ENCODE measurements at places on chromosomes 3 and 15.
A peak's percentile ranks its signal among the peaks of the same experiment; 100 is the strongest.

- peak; percentile 15 for DNase-seq
Measured at GRCh38 chr3:11558002-11558401, 85.7 kb downstream of the VGLL4 start.

DNA sequence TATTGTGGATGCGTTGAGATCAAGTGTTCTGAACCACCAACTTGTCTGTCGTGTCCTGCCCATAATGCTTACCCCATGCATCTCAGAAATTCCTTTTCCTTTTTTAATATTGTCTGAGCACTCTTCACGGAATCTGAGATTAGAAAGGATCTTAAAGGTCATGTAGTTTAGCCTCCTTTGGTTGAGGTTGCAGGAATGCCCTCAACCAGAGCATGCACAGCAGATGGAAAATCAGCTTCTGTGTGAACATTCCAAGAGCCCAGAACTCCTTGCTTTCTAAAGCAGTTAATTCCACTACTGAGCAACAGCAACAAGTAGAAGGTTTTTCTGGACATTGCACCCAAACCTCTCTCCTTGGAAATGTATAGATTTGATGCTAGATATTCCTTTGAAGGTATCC, 153.7 kb downstream of the TPRG1 start:
- DNase-seq = no peak

- peak; percentile 20 for DNase-seq
Measured at GRCh38 chr3:38054499-38055001, 15.5 kb downstream of the DLEC1 start.

DNA sequence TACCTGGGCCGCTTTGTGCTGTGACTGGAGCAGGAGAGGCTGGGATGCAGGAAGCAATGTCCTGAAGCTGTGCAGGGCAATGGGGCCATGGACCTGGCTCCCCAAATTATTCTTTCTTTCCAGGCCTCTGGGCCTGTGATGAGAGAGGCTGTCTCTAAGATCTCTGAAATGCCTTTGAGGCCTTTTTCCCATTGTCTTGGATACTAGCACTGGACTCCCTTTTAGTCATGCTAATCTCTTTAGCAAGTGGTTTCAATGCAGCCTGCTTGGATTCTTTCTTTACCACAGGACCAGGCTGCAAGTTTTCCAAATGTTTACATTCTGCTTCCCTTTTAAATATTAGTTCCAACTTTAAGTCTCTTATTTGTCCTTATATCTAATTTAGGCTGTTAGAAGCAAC, 64.8 kb upstream of the SGO1 start:
- DNase-seq = no peak

- no peak for DNase-seq
Measured at GRCh38 chr3:12643010-12643380, 20.9 kb downstream of the RAF1 start.

DNA sequence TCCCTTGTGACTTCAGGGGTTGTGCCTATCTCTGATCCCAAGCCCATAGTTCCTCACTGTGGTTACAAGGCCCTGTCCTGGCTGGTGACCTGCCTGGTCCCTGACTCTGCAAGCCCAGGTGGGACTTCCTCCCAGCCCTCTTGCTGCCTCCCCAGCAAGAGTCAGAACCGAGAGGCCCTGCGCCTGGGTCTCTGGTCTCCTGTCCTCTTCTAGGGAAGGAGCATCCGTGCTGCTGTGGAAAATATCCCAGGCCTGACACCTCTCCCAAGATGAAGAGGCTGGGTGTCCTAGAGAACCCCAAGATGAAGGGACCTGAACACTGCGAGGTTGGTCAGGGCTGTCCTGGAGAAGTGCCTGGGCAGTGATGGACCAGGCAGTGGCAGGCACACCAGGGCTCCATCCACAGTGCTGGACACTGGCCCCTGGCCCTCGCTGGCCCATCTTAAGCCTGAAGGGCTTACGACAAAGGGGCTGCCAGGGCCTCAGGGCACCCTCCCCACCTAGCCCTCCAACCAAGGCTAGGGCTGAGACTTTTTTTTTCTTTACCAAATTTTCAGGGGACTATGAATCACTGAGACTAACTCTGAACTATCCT, 32.7 kb downstream of the PTH1R start:
- DNase-seq = no peak

GRCh38 chr15:29062179-29062591, 176.4 kb downstream of the APBA2 start:
- DNase-seq = no peak

GRCh38 chr3:166522017-166522416, 684.8 kb upstream of the BCHE start:
- DNase-seq = no peak

DNA sequence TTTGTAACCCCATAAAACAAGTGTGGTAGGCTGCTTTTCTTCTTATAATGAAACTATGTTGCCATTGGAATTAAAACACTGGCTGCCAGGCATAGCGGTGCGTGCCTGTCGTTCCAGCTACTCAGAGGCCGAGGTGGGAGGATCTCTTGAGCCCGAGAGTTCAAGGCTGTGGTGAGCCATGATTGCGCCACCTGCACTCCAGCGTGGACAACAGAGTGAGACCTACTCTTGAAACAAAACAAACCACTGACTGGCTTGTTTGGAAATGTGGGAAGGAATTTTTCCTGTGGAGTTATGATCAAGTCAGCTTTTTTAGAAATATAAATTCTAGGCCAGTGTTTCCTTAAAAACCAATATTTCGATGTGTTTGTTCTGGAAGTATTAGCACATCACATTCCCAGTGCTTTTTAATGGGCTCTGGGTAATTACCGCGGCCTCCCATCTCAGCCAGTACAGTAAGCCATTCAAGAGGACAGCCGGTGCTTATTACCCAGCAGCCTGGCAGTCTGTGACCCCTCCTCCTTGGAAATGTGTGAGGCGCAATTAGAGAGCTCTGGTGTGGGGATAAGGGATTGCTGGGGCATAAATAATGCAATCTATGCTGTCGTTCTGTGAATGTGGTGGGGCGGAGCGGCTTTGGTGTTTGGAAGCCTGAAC, 58.3 kb upstream of the TRAK1 start:
- no peak for DNase-seq

DNA sequence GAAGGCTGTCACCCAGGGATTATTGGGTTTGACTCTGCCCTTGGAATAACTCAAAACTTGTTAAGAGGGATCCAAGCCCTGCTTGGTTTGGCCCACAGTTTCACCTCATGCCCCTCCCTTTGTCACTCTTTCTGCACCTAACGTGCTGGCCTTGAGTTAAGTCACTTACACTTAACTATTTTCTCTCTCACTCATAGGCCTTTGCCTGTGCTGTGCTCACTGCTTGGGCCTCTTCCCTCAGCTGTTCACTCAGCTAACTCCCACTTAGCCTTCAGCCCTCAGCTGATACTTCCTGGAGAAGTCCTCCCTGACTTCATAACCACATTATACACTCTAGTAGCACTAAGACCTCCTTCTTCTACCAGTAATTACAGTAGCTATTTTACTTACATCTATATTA, 133.3 kb downstream of the CMSS1 start:
- no peak for DNase-seq

GRCh38 chr3:128316481-128316891, 150.2 kb downstream of the DNAJB8 start:
- peak; percentile 51 for DNase-seq

DNA sequence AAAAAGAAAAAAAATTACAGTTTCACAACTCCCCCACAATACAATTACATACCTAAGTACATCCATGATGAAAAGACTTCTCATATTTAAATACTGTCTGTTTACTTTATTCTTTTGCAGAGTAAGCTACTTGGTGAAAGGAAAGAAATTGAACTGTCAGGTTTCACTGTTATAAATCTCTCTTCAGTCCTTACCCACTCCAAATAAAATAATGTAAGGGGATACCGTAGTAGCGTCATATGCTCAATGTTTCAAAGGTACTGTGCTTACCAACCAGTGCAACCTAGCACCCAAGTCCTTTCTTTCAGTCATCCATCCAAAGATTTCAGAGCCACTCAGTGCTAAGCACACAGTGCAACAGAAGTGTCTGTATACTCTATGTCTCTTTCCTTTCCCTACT, 13.4 kb downstream of the GSK3B start:
- DNase-seq = no peak

DNA sequence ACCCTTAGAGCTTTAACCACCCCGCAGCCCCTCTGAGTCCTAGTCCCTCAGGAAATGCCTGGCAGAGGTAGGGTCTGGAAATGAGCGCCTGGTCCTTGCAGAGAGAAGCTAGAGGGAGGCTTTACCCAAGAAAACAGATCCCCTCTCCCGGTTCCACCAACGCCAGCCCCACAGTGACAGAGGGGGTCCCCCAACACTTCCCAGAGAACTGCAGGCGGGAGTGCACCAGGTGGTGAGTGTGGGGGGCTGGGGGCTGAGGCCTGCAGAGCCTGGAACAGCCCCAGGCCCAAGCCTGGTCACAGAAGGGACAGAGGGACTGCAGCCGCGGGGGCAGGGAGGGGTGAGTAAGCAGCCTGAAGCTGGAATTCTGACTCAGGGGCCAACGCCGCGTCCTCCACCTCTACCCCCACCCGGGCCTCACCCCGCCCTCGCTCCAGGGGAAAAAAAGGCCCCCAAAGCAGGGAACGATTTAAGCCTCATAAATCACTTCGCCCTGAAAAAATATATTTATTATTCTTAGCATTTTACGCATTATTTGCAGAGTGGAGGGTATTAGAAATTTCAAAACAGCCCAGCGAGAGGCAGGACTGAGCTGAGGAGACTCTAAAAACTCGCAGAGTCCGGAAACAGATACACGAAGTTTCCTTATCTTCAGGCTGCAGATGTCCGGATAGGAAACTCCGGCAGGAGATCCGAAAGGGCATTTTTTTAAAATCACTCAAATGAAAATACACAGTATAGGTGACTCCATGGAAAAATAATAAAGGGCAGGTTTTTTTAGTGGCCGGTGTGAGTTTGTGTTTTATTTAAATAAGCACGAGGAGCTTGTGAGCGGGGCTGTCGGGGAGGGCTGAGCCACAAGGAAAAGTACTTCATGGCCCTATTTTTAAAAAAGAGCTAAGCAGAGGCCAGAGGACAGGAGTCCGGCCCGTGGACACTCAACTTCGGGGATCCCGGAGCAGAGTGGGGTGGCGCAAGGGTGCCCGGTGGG, 10.0 kb downstream of the GATA2 start:
- DNase-seq = no peak

DNA sequence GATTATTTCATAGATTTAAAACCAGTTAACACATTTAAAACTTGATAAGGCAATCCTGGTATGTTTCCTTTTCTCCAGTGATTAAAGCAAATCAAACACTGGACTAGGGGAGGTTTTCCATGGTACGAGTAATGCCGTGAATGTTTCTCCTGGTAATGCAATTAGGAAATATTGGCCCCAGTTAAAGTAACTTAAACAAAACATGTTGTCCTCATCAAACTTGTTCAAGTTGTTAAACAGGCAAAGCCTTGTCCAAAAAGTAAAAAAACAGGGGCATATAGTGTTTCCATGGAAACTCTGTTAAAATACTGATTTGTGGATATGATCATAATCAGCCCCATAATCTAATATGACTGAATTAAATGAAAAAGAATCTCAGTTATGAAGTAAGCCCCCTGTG, 13.1 kb upstream of the LRTM1 start:
- DNase-seq = no peak

DNA sequence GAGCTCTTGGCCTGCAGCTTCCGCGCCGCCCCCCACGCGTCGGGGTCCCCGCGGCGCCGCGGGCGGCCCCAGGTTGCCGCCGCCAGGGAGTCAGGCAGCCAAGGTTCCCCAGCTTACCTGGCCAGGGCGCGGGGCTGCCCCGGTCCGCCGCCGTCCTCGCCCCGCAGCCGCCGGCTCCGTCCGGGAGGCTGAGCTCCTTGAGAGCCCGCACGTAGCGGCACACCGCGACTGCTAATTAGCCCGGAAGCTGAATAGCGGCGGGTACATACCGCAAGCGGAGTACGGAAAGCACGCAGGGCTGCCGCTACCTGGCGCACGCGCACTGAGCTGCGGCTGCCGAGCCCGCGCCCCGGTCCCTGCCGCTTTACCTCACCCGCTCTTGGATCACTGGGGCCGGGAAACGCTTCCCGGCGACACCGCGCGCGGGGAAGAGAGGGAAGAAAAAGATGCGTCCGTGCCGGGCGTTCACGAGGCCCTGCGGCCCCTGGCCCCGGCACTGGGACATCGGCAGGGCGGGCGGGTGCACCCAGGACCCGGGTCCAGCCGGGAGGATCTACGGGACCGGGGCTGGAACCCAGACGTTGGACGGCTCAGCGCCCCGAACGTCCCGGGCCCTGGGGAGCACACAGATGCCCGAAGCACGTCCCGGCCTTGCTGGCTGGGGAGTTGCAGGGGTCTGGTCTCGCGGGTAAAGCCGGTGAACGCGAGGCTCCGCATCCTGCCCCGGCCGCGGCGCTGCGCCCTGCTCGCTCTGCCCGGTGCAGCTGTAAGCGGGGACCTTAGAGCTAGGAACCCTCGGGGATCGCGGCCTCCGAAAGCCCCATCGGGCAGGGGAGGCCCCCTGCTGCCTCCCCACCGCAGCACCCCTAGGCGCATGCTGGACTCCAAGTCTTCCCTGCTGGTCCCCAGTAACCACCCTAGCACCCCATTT, at the start of gene GOLGA8B:
TSS of gene GOLGA8B (minus strand) at position 253 of the 931 bp plus-strand sequence. CDS start 47,739 bp downstream, outside the sequence.
- DNase-seq = peak; percentile 83

DNA sequence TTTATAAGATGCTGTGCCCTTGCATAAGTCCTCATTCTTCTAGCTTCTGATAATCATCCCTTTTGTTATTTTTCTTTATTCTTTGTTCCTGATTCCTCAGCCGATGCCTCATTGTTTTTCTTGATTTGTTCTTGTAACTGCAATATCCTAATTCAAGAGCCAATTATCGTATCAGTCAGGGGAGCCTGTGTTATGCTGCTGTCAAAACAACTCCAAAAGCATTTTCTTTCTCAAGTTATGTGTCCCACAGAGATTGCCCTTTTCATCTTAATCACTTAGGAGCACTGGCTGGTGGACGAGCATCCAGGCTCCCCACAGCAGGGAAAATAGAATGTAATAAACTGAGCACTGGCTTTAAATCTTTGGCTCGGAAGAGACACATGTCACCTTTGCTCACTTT, 207.3 kb downstream of the CHL1 start:
- DNase-seq = no peak

GRCh38 chr15:62058327-62059028, 1.8 kb downstream of the VPS13C start:
- no peak for DNase-seq

- no peak for DNase-seq
Measured at GRCh38 chr15:69891070-69891536, 206.6 kb downstream of the TLE3 start.

All from activated CD4-positive, alpha-beta T cell treated with anti-CD3 and anti-CD28 coated beads, Interleukin-2, Interleukin-6, amounts not matched to agents 100 ng/mL and 50 ng/mL, durations not matched to agents 16 hours and 8 hours (primary cell).